Ovary (tissue), 10 donors: ENCODE measurements at places on chromosomes 5 and 9. TPM values are rescaled to one million over a fixed set of nuclear protein-coding genes. Genes with fewer than 3 reads are reported as not detected.

DNA sequence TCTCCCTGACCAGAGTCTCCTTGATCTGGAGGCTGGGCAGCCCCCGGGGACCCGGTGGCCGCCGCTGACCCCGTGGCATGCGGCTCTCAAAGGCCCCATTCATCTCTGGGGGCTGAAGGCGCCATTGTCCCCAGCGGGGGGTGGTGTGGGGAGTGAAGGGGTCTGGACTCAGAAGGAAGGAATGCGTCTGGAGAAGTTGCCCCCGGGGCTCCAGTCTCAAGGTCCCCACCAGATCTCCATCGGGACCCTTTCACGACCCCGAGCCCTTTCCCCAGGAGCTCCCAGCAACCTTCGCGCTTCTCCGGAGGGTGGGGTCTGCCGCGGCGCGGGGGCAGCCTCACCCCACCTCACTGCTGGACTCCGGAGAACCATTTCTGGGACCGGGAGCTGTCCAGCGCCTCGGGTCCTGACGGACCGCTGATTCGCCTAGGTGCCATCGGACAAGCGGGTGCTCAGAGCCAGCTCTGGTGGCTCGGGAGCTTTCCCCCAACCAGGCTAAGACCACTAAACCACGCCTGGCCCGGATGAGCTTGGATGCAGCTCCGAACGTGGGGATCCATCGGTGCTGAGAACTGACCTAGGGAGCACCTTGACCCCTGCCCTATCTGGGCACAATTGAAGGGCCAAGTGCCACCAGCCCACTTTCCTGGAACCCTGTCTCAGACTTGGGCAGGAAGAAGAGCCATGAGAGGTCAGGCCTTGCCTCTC is 5.1 kb upstream of the PCDH1 start:
- no peaks in the 10 kb centered on the region for H3K36me3 ChIP-seq
- H3K27ac ChIP-seq, result no peak overlapping the region
- H3K4me1 ChIP-seq, result peaks cover 7% of the 10 kb centered on the region
- no peak overlapping the region for H3K4me3 ChIP-seq
- no peaks in the 10 kb centered on the region for H3K27me3 ChIP-seq

DNA sequence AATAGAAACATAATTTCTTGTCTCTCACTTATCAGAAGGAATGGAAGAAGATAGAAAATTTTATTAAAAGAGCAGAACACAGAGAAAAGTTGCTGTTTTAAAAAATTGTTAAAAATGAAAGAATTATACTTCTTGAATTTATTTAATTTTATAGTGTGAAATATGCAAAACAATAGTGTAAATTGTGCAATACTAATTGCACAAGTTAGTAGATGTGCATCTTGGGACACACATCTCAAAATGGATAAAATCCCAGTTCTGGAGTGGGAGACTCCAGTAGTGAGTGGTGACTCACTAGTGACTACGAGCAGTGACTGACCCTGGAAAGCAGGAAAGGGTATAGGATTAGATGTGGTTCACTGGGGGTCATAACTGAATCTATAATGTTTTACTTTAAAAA is 223.2 kb downstream of the MSX2 start:
- no peaks in the 10 kb centered on the region for H3K36me3 ChIP-seq
- H3K27me3 ChIP-seq, result no peaks in the 10 kb centered on the region
- no peaks in the 10 kb centered on the region for H3K4me1 ChIP-seq
- no peak overlapping the region for H3K4me3 ChIP-seq
- DNase-seq, result no peak

DNA sequence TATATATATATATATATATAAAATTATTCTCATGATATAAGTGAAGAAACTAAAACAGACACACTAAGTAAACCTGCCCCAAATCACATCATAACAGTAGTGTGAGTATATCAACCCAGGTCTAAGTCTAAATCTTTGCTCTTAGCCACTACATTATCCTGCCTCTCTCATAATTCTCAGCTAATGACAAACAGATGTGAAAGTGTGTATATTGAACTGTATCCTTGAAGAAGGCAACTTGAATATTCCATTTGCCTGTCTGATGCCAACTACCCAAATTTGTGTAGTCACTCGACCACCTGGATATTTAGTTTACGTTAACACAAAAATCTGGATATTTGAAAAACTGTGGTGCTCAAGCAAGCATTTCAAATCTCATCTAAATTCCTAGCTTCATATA is 97.4 kb downstream of the PPP2R2B start:
- H3K4me3 ChIP-seq, result no peak overlapping the region
- no peak for DNase-seq
- no peaks in the 10 kb centered on the region for H3K4me1 ChIP-seq
- no peak overlapping the region for H3K27ac ChIP-seq
- no peaks in the 10 kb centered on the region for H3K36me3 ChIP-seq

DNA sequence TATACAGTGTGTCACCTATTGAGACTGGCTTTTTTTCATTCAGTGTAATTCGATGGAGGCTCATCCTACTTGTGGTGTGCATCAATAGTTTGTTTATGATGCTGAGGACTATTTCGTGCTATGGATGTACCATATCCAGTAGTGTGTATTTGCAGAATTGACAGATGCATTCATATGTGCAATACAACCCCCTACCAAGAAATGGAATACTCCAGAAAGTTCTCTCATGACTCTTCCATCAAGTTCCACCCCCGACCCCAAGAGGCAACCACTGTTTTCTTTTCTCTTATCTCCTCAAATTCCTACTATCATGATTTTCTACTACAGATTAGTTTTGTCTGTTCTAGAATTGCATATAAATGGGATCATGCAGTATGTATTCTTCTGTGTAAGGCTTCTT is 21.9 kb downstream of the FBXO10 start:
- H3K36me3 ChIP-seq, result no peaks in the 10 kb centered on the region
- no peak for DNase-seq
- H3K27me3 ChIP-seq, result no peaks in the 10 kb centered on the region
- no peaks in the 10 kb centered on the region for H3K4me1 ChIP-seq
- no peak overlapping the region for H3K4me3 ChIP-seq

- no peaks in the 10 kb centered on the region for H3K4me1 ChIP-seq
- no peak overlapping the region for H3K4me3 ChIP-seq
- H3K27ac ChIP-seq, result no peak overlapping the region
Observed at GRCh38 chr9:76557674-76558225, 98.8 kb downstream of the GCNT1 start.

GRCh38 chr5:132298298-132299212 is 4.4 kb downstream of the SLC22A4 start:
- no peak for DNase-seq
- H3K36me3 ChIP-seq, result no peaks in the 10 kb centered on the region
- no peak overlapping the region for H3K4me3 ChIP-seq
- no peaks in the 10 kb centered on the region for H3K27me3 ChIP-seq
- H3K4me1 ChIP-seq, result peaks cover 2% of the 10 kb centered on the region

DNA sequence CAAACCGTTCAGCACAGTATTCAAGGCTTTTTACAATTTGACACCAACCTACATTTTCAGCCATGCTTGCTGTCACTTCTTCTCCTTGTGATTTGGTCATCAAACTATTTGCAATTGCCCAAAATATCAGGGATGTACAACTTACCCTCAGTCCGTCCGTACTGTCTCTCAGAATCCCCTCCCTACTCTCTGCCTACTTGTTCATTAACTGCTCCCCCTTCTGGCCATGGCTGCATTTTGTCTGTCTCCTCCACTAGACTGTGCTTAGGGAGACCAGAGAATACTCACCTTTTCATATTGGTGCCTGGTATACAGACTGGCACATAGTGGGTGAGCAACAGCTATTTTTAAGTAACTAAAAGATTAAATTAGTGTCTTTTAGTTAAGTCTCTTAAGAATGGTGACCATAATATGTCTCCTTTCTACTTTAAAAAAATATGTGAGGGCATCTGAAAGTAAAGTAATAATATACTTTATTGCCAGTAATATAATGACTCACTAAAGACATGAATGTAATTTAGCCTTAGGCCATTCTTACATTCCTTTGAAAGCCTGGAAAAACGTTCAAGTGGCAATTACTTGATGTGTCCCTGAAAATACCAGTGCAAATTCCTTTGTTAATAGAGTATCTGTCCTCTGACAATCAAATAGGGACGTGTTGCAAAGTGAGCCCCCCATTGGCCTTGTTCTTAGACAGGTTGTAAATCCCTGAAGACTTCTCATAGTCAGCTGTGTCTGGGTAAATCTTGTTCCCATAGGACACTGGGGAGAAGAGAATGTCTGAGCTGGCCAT is 27.8 kb downstream of the PRLR start:
- no peaks in the 10 kb centered on the region for H3K36me3 ChIP-seq
- H3K4me3 ChIP-seq, result no peak overlapping the region

GRCh38 chr9:112884721-112885120 is 6.0 kb downstream of the SLC46A2 start:
- no peak overlapping the region for H3K27ac ChIP-seq
- no peak overlapping the region for H3K4me3 ChIP-seq
- H3K27me3 ChIP-seq, result no peaks in the 10 kb centered on the region
- DNase-seq, result no peak
- no peaks in the 10 kb centered on the region for H3K36me3 ChIP-seq
- H3K4me1 ChIP-seq, result no peaks in the 10 kb centered on the region

CNTFR gene
- polyA plus RNA-seq, result 4.7 TPM

ALDOB gene
- 0.27 TPM for polyA plus RNA-seq

TSTD2 gene
- 12.3 TPM for polyA plus RNA-seq

OR13C9 gene
- not detected for polyA plus RNA-seq

MYOT gene
- 0.51 TPM for polyA plus RNA-seq

SOX30 gene
- polyA plus RNA-seq, result 0.15 TPM

CATSPER3 gene
- polyA plus RNA-seq, result 0.57 TPM

PCDHGC4 gene
- polyA plus RNA-seq, result 0.32 TPM

NUTM2G gene
- not detected for polyA plus RNA-seq
